ENCODE measurements at places on chromosomes 13 and 19.

DNA sequence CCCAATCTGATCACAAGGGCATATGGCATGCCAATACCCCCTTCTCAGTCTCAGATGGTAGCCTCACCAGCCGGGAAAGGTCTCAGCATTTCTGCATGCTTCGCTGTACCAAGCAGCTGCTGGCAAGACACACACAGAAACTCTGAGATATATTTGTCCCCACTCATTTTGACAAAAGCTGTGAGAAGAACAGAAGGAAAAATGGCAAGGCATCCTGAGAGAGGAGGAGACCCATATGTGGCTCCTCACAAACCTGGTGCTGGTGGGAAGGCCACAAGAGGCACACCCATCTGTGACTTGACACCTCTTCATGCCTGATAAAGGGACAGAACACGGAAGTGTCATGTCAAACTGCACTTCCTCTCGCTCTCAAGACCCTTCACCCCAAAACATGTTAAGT lies 36.7 kb upstream of the DOCK9 start:
- DNase-seq, result no peak

DNA sequence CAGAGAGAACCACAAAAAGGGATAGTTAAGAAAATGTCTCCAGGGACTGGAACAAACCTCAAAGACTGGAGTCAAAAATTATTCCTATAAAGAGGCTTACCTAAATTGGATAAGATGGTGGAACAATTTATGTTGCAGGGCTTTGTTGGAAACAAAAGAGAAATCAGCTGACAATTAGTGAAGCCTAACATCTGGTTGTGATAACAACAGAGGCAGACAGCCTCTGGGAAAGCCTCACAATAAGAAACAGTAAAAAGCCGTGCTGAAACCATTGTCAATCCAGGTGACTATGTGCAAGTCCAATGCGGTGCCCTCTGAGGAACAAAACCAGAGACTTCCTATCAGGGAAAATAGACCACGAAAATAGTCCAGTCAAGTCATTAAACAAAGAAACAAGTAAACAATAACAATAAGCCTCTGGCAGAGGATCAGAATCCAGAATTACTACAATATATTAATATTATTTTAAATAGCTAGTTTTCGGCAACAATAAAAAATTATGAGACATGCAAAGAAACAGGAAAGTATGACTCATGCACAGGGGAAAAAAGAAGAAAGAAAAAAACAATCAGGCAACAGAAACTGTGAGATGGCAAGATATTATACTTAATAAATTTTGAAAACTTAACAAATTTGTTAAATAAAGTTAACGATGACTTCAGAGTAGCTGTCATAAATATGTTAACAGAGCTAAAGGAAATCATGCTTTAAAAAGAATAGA lies 99.7 kb upstream of the RXFP2 start:
- DNase-seq, result no peak

DNA sequence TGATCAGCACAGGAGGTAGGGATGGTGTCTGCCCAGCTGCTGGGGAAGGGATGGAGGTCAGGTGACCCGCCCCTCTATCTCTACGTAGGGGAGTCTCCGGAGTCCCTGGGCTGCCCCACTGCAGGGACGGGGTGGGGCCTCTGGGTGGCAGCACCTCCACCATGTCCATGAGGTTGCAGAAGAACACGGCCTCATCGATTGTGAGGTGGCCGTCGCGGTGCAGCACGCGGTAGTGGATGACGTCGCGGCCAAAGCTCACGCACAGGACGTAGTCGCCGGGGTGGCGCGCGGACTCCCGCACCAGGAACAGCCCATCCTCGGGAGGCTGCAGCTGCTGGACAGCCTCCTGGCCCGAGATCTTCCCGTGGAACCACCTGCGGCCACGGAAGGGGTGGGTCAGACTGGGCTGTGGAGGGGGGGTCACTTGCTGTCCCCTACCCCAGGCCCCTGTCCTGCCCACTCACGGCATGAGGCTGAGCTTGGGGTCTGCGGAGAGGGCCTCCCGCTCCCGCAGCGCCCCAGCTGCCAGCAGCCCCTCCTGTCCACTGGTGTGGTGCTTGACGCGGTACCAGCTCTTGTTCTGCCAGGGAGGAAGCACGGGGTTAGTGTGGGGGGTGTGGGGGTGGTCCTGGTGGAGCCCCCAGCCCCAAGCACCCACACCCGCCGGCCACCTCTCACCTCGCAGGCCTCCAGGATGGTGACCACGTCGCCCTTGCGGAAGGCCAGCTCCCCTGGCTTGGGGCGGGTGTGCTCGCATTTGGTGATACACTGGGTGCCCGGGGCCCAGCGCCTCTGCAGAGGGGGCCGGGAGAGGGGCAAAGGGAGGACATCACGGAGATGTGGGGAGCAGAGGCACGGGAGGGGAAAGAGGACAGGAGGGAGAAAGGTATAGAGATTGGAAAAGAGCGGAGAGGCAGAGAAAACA lies 2.3 kb downstream of the MATK start:
- peak; percentile 33 for DNase-seq

- DNase-seq, result no peak
Observed at GRCh38 chr19:24054044-24054935, 32.7 kb upstream of the ZNF254 start.

DNA sequence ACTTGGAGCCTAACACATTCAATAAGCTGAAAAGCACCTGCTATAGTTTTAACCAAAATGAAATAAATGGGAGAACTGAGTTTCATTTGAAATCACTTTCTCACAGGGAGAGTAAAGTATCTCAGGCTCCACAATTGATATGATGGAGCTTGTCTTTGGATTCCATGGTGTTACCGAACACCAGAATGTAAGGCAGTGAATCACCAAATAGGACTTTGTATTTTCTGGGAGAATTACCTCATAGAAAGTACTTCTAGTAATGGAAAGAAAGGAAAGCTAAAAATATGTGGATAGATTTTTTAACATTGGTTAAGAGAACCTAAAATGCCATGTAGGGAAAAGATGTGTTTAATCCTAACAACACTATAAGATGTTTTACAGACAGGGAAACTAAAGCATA lies 123.6 kb downstream of the NALCN start:
- no peak for DNase-seq

DNA sequence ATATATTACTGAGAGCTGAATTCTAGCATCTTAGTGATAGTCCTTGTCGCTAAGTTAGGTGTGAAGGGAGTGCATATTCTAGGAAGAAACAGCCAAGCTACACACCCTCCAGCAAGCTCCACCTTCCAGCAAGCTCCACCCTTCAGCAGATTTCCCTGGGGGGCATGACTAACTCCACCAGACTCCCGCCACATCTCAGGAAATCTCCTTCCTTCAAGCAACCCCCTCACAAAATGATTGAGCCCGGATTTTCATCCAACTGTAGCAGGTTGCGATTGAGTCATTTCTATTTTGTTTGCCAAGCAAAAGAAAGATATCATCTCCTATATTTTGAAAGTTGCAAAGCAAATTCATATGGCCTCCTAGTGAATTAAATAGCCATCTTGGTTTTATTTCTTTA lies 162.1 kb upstream of the TMTC4 start:
- DNase-seq, result no peak
